ENCODE measurements at places on chromosomes 3 and 15.

- DNase-seq: no peak
Observed at GRCh38 chr3:107206945-107207344, 170.3 kb upstream of the CCDC54 start.

- DNase-seq: no peak
Observed at GRCh38 chr3:143433787-143434378, 314.3 kb downstream of the CHST2 start.

GRCh38 chr3:171113716-171114115, 87.2 kb upstream of the SLC2A2 start:
- no peak for DNase-seq

GRCh38 chr3:119657887-119658702, 2.3 kb downstream of the POPDC2 start:
- DNase-seq: no peak

GRCh38 chr3:100525753-100526612, 33.6 kb downstream of the TMEM45A start:
- peak; percentile 97 for DNase-seq

DNA sequence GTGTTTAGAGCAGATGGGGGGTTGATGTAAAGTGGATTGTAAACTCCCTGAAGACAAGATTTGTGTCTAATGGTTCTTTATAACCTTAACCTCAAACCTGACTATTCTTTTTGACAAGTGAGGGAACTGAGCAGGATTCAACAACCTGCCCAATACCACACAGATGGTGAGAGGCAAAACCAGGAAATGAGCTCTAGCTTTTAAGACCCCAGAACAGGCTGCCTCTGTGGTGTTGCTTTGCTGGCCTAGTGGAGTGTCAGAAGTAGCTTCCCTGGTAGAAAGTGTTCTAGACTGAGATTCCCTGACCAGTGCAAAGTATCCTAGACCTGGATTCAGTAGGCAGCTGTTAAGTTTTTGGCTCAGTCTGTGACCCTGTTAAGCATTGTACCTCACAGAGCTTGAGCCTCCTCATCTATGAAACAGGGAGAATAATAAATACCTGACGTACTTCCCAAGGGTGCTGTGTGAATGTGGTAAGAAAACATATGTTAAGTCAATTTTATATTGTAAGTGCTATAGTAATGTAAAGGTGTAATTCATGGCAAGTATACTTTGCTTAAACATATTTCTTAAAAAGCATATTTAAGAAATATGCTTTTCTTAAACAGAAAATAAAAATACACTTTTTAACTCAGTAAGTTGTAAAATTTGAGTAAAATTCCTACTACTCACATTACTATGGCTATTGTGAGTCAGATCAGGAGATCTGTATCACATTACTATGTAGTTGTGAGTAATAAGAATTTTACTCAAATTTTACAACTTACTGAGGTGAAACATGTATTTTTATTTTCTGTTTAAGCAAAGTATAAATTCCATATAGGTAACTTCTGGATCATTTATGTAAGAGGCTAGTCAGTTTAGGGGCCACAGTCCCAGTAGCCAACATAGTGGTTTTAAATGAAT, 8.8 kb downstream of the GPR87 start:
- DNase-seq: peak; percentile 34

GRCh38 chr3:46882377-46883053, 5.0 kb downstream of the PTH1R start:
- peak; percentile 38 for DNase-seq

GRCh38 chr15:28975766-28976179, 90.0 kb downstream of the APBA2 start:
- DNase-seq: peak; percentile 57

DNA sequence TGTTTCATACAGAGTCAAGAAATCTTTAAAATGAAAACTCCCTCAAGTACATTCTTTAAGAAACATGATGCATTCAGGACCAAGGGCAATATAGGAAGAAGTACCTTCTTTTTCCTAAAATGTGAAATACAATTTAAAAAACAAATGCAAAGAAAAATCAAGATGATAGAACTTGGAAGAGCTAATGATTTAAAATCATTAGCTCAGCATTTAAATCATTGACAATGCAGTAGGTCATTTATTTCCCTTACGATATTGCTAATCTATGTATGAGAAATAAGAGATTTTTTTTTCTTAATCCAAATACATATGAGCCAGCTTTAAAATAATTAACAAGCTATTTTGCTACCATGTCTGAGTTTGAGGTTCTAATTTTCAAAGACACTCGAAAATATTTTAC, 105.5 kb downstream of the HHLA2 start:
- DNase-seq: no peak

DNA sequence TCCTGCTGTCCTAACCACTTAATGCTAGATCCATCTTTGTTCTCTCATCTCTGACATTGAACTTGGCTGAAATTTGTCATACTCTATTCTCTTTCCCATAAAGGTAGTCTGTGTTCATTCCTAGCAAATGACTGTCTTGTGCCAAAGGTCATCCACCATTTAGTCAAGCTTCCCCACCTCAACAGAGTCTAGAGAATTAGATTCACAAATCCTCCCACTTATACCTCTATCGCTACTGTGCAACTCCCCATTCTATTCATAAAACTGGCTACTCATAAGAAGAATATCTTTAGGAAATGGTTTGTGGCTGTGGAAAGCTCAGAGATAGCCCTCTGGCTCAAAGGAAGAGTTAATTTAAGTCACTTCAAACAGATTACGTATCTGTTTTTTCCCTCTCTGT, 59.7 kb upstream of the MBNL1 start:
- no peak for DNase-seq

- no peak for DNase-seq
Observed at GRCh38 chr3:99854756-99855298, 37.2 kb downstream of the CMSS1 start.

GRCh38 chr15:34001536-34001935, 33.2 kb downstream of the CHRM5 start:
- DNase-seq: peak; percentile 16

DNA sequence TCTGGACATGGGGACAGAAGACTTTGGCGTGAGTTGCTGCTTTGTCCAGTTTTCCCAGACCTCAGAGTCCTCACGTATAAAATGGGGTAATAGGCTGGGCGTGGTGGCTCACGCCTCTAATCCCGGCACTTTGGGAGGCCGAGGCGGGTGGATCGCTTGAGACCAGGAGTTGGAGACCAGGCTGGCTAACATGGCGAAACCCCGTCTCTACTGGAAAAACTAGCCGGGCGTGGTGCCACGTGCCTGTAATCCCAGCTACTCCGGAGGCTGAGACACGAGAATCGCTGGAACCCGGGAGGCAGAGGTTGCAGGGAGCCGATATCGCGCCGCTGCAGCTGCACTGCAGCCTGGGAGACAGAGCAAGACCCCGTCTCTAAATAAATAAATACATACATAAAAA, 22.7 kb upstream of the IGF1R start:
- no peak for DNase-seq

DNA sequence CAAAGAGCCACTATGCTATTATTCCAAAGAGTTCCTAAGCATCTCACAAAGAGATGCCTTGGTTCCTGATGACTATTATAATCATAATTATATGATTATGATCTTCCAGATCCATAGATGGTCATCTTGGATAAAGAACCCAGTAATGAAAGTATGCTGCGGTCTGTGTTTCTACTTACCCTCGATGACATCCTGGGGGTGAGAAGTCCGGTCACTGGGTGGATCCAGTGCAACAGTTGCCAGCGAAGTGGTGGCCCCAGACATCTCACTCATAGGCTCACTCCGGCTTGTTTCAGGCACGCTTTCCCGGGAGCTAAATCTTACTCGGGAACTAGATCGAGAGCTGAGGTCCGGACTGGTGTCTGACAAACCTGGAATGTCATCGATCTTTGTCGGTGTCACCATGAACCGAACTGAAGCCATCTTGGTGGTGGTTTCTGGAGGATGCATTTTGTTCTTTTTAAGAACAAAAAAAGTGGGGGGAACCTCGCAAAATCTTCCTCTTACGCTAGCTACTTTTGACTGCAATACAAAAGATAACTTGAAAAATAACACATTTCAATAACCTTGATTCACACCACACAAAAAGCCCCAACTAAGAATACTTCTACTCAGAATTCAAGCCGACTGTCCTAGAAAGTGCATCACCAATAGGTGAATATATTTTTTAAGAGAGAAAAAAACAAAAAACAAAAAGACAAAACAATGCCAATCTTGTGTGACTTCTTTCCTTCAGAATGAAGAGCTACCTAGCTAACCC, 1.2 kb downstream of the SLC12A6 start:
- DNase-seq: no peak

DNA sequence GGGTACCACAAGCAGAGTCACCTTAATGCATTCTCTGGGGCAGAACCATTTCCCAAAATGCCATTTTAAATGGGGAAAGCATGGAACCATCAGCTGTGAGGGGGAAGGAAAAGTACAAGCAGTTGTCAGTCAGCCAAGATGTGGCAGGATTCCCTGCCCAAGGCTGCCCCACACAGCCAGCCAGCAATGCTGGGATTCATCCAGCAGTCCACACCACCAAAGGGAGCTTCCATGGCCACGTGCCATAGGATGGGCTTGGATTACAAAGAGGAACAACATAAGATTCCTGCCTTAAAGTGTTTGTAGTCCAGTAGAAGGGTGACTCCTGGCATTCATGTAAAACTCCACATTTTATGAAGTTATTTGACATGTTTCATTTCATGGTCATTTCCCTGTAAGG, 233.3 kb downstream of the SHOX2 start:
- peak; percentile 21 for DNase-seq

- DNase-seq: peak; percentile 10
Observed at GRCh38 chr3:181712553-181713279, 991 bp downstream of the SOX2 start.

GRCh38 chr3:4750306-4750968, 228.8 kb upstream of the BHLHE40 start:
- DNase-seq: peak; percentile 44

DNA sequence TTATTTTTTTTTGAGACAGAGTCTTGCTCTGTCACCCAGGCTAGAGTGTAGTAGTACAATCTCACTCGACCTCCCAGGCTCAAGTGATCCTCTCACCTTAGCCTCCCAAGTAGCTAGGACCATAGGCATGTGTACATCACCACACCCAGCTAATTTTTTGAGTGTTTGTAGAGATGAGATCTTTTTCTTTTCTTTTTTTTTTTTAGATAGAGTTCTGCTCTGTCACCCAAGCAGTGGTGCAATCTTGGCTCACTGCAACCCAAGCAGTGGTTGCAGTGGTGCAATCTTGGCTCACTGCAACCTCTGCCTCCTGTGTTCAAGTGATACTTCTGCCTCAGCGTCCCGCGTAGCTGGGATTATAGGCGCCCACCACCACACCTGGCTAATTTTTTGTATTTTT, 5.2 kb downstream of the CEP97 start:
- no peak for DNase-seq

GRCh38 chr15:25501828-25502446, 63.1 kb upstream of the UBE3A start:
- DNase-seq: peak; percentile 44

DNA sequence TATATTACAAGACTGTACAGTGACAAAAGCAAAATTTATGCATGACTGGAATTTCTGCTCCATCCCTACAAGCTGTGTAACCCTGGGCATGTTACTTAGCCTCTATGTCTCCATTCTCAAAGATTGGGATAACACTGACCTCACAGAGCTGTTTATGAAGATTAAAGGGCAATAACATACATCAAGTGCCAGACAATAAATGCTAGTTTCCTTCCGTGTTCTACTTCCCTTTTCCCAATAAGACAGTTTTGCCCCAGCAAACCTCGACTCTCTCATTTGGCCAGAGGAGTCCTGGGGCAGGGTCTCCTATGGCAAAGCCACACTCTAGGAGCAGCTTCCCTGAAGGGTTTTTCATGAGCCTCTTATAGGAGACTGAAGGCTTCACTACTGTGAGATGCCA, 7.5 kb downstream of the HEXA start:
- no peak for DNase-seq

GRCh38 chr3:9864200-9864927, 15.7 kb downstream of the CIDEC start:
- peak; percentile 86 for DNase-seq

DNA sequence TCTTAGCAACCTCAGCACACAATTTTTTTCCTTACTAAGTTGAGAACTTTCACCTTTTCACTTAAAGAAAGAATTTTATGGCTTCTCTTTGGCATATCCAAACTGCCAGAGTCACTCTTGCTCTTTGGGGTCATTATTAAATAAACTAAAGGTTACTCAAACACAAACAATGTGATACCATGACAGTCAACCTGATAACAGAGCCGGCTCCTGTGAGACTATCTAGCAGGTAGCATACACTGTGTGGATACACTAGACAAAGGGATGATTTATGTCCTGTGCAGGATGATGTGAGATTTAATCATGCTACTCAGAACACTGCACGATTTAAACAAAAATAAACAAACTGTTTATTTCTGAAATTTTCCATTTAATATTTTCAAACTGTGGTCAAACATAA, 35.6 kb downstream of the LRRFIP2 start:
- DNase-seq: no peak

GRCh38 chr3:131151-131888, 65.2 kb upstream of the CHL1 start:
- no peak for DNase-seq

DNA sequence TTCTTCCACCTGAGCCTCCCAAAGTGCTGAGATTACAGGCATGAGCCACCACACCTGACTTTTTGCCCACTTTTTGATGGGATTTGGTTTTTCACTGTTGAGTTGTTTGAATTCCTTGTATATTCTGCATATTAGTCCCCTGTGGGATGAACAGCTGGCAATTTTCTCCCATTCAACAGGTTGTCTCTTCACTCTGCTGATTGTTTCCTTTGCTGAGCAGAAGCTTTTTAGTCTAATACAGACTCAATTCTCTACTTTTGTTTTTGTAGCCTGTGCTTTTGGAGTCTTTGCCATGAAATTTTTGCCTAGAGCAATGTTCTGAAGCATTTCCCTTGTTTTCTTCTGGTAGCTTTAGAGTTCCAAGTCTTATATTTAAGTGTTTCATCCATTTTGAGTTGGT, 62.7 kb upstream of the MFGE8 start:
- DNase-seq: peak; percentile 14

DNA sequence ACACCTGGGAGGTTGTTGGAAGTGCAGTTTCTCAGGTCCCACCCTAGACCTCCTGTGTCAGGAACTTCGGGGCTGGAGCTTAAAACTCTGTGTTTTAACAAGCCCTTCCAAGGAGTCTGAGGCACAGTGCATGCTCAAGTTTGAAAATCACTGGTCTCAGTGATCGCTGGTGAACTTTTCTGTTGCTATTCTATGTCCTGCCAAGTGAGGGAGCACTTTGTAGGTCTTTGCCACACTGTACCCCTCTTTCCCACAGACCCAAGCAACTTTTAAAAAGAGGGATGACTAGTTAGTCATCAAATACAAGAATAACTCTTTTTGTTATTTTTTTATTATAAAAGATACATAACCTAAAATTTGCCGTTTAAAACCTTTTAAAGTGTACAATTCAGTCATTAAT, 133.7 kb downstream of the AGBL1 start:
- no peak for DNase-seq

All from fibroblast of skin of right biceps (primary cell).